ENCODE measurements at places on chromosomes 4 and X.

DNA sequence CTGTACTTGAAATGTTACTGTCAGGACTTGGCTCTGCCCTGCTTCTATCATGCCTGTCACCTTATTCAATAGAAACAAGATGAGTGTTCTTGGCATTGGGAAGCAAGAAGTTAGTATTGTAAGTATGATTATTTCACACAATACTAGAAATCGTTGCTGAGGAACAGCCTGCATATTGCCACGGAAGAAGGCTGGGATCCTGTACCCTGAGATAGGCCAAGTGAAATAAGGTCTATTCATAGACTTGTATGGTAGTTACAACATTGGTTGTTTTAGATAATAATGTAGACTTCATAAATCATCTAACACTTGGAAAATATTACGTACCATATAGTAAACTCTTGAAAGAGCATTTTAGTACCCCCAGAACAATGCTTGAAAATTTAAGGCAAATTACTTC is 215.9 kb downstream of the DMD start:
- no peak for DNase-seq

GRCh38 chr4:159735281-159736207 is 632.7 kb downstream of the RAPGEF2 start:
- DNase-seq, result no peak

GRCh38 chrX:118727686-118728339 is 407 bp downstream of the IL13RA1 start:
- no peak for DNase-seq

DNA sequence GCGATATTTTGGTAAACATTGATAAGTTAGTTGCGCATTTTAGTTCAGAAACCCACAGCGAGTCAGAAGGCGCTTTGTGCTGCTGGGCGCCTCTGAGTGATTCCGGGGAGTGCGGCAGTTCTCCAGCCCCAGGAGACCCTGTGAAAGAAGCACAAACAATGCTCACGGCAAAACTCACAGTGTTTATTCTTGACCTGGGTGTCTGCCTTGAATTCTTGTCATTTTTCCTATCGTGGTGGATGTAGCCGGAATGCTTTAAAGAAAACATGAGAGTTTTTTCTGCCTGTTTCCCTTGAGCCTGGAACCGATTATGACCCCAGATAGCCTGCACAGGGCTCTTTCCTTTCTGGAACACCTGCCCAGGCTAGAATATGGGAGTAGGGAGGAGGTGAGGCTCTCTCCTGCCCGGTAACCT is 6.7 kb downstream of the TBL1X start:
- no peak for DNase-seq

GRCh38 chr4:174948826-174949225 is 30.7 kb downstream of the ADAM29 start:
- DNase-seq, result no peak

DNA sequence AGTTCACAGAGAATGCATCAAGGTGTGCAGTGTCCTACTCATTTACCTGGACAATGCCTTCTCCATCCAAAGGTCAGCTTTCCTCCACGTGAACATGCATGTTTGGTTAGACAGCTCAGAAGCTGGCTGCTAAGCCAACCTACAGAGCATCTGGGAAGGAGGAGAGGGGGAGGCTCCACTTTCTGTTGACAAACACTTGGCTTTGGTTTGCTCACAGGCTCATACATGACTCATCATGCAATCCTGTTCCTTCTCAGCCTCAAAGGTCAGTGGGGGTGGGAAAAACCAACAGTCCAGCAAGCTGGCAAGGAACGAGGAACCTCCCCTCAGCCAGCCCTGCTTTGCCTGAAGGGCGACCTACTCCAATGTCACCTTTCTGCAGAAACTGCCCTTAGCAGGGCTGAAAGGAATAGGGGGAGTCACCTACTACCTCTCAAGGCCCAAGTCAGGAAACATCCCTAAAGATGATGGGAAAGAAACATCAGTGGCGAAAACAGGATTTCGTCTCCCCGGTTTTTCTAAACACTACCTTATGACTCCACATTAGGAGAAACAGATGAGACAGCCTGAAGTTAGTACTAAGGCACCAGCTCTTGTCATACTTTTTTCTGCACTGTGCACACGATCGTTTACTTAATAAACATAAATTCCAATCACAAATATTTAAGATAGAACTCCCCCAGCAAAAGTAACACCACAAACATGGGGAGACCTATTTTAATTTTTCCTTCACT is 37.9 kb downstream of the RELL1 start:
- DNase-seq, result no peak

DNA sequence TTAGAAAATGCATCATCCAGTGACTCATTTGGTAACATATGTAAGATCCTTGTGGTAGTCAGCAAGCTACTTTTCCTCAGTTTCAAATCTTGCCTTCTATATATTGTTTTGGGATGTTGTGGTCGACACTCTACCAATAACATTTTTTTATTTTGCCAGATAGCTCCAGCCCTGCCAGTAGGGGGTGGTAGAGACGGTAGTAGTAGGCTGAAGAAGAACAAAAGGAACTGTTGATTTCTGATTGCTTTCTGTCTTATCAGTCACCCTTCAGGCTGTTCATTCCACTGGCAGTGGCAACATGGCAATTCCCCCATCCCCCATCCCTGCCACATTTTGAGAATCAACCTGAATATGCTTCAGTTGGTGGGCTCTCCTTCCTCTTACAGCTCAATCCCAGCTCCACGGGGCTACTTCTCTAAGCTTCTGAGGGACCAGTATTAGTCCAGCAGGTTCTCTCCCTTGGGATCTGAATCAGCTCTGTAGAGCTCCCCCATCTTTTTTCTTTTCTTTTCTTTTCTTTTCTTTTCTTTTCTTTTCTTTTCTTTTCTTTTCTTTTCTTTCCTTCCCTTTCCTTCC is 171.5 kb upstream of the VEGFC start:
- no peak for DNase-seq

- no peak for DNase-seq
Measured at GRCh38 chr4:117267317-117267716, 181.9 kb upstream of the TRAM1L1 start.

GRCh38 chr4:91064157-91064853 is 937.1 kb downstream of the CCSER1 start:
- DNase-seq, result no peak

DNA sequence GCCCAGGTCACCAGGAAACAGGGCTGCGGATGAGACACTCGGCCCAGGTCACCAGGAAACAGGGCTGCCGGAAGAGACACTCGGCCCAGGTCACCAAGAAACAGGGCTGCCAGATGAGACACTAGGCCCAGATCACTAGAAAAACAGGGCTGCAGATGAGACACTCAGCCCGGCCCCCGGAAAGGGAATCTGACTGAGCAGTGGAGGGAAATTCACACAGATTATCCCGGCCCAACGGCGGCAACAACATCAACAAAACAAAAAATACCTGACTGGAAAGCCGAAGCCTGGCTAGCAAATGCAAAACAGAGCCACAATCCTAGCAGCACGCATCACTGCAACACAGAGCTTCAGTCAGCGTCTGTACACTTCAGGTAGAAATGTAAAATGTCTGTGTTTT is 20.7 kb downstream of the AFAP1 start:
- DNase-seq, result no peak

DNA sequence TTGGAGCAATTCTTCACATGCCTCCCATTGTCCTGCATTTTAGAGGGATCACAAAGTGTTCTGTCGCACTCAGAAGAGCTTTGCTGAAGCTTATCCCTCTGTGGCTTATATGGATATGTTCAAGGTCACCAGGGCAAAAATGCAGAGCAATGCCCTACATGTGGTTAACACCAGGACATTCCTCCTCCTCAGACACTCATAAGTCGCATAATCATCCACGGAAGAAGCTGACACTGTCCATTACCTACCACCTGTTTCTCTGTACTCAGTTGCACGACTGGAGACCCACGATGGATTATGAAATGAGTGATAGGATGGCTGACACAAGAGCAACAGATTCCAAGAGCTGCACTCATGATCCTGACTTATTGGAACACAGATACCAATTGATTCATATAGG is 68.7 kb upstream of the PRDX4 start:
- no peak for DNase-seq

DNA sequence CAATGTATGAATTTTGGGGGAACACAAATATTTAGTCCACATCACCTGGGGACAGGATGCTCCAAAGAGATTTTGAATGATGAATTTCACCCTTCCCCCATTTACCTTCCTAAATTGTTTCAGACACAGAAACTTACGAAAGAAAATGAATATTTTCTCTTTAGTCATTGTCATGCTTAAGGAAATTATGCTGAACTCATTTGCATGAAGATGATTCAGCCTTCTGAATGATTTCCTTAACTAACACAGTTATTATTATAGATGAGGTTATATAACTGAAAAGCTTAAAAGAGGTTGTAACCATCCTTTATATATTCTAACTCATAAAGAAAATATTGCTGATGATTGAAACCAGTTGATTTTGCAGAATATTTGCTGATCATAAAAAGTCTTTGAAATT is 61.1 kb downstream of the KCNIP4 start:
- no peak for DNase-seq

GRCh38 chr4:72767618-72768302 is 198.7 kb upstream of the ADAMTS3 start:
- DNase-seq, result no peak

DNA sequence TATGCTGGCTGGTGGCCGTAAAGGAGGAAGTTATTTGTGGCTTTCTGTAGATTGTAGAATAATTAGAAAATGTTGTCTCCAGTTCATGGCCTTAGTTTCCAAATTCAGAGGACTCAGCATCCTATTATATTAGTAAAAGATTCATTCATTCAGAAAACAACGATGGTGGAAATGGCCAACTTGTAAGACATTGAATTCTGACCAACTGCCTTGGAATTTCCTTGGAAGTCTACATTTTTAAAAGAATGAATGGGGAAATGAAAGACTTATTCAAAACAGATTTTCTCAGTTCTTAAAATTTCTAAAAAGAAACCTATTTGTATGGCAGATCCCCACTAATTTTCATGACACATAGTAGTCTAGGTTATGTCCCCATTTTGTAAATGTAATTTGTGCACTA is 561.5 kb downstream of the ANKRD50 start:
- no peak for DNase-seq

GRCh38 chr4:98573791-98574190 is 84.6 kb downstream of the TSPAN5 start:
- DNase-seq, result no peak

DNA sequence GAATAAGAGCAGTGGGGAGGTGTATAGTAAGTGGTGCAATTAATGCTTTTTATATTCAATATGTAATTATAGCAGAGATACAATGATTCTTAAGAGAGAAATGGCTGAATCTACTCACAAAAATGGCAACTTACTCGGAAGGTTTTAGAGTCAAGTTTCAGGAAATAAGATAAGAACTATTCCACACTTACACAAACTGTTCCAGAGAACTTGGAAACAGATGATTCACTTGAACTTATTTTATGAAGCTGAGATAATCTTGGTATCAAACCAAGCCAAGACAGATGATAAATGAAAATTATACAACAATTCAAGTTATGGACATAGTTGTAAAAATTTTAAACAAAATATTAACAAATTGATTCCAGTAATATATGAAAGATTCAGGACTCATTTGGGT is 311.3 kb upstream of the HS3ST1 start:
- DNase-seq, result no peak

- no peak for DNase-seq
Measured at GRCh38 chr4:97653701-97654100, 489.6 kb downstream of the STPG2 start.

GRCh38 chr4:175048906-175049305 is 130.7 kb downstream of the ADAM29 start:
- DNase-seq, result no peak

GRCh38 chr4:41394481-41394894 is 137.8 kb downstream of the UCHL1 start:
- DNase-seq, result no peak

DNA sequence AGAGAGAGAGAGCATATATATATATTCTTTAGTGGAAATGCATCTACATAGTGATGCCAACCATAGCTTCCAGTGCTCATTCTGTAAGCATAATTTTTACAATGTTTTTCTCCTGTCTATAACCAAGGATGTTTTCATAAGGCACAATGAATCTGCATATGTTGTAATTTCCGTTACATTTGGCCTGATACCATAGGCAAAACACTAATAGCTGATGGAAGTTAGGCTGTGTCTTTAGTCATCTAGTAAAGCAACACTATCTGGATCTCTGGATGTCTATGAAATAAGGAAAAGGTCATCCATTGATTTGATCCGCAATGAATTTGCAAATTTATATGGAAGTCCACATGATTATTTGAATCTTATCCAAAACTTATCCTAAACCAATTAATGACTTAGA is 8.1 kb downstream of the PCDH7 start:
- DNase-seq, result no peak

DNA sequence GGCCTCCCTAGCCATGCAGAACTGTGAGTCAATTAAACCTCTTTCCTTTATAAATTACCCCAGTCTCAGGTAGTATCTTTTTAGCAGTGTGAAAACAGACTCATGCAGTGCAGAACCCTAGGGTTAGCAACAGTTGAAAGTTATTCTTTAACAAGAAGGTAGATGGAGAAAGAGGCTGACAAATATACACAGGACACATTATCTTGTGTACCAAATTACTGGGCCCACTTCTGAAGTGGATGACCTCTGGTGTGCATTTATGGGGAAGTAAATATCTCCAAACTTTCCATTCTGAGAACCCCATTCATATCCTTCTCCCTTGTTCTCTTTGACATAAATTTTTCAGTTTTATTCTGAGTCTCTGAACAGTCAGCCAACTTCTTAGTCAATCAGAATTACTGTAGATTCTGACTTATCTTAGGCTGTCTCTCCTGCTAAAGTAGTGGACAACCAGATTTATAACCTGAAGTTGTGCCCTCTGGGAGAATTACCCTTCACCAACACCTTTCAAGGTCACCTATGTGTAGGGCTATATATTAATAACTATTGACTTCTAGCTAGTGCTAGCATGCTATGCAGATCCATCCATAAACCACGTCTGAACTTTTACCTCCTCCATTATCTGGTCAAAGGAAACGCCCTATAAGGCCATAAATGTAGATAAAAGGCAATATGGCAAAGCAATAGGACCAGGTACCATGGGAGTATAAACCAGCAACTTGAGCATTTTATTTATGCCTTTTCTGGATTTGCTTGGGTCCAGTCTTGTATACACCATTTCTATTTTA is 72.5 kb upstream of the TAB3 start:
- DNase-seq, result no peak

DNA sequence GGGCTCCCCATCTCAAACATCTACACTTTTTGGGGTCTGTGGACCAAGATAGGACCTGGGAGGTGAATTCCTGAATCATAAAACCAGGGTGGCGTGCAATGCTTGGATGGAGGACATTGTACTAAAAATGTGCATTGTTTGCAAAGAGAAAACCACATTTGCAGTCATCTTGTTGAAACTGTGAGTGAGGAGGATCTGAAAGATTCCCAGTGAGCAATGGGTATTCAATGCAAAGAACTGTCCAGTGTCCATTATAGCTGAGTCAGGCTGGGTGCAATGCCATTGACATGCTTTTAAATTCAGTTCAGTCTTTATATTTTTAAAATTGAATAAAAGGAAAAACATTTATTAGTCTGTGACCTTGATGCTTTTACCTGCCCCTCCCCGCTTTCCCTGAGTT is 215.7 kb downstream of the STK32B start:
- no peak for DNase-seq

Data from stimulated activated CD8-positive, alpha-beta memory T cell treated with anti-CD3 and anti-CD28 coated beads, Interleukin-12 subunit alpha, Interleukin-12 subunit beta, amount 100 ng/mL, for 1 hour (primary cell).